ENCODE measurements at places on chromosomes 3 and 15.
A peak's percentile ranks its signal among the peaks of the same experiment; 100 is the strongest.

DNA sequence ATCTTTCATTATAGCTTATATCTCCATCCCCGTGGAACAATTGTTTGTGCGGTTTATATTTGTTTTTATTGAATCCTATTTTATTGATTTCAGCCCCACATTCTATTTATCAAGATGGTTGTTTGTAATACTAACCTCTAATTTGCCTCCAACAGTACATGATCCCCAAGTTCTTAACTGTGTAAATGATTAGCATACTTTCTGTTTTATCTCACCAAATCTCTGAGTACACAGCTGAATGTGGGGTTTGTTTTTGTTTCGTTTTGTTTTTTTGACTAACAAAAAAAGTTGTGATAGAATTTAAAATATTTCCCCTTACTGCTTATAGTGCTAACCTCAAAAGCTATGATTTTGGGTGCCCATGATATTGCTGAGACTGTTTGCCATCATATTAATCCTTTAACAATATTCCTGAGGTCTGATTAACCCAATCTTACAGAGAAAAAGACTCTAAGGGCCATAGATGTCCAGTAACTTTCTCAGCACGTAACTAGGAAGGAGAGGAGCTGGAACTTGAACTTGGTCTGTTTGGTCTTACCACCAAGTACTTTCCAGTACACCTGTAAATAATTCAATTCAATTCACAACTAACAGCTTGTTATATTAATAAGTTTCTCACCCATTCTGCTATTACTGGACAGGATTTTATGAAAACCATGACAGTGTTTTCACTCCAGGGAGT lies 789.8 kb downstream of the TUSC7 start:
- no peak for DNase-seq

GRCh38 chr3:125023833-125024555 lies 31.8 kb downstream of the HEG1 start:
- DNase-seq = no peak

DNA sequence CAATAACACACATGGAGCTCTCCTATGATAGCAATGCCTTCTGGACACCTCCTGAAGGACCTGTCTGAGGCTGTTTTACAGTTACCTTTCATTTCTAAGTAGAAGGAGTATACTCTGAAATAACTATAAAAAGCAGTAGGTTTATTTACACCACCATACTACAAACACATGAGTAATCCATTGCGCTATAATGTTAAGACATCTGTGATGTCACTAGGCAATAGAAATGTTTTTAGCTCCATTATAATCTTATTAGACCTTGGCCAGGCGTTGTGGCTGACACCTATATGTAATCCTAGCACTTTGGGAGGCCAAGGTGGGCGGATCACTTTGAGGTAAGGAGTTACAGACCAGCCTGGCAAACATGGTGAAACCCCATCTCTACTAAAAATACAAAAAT lies 24.7 kb downstream of the PXK start:
- no peak for DNase-seq

- DNase-seq = no peak
Observed at GRCh38 chr15:57782731-57783130, 76.2 kb downstream of the POLR2M start.

GRCh38 chr3:131432441-131432840 lies 50.9 kb downstream of the NUDT16 start:
- no peak for DNase-seq

DNA sequence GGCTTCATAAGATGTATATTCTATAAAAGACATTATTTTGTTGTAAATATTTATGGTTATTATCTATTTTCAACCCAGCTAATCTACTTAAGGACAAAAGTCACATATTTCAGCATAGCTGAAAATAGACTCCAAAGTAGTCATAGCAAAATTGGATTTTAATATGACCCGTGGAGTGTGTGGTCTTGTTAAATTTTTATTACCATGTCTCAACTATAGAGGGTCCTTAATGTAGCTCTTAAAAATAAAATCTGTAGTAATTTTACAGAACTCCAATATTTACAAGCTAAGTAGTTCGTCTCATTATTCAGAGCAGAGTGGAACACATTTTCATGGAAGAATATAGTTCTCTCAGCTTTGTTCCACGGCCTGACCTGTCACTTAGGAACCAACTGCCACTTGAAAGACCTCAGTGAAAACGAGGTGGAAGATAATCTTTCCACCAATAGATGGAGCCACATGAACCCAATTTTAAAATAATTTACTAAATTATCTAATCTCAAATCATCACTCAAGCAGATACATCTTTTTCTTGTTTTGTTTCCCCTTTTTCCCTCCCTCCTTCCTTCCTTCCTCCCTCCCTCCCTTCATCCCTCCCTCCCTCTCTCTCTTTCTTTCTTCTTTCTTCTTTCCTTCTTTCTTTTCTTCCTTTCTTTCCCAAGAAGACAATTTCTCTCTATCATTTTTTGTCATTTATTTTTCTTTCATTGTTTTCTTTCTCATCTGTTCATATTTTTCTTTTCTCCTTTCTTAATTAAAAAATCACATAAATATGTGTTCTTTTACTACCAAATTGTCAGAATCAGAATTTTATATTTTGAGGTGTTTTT lies 97.2 kb downstream of the CLDN1 start:
- DNase-seq = peak; percentile 9

GRCh38 chr3:164113371-164114332 lies 964.6 kb downstream of the SI start:
- no peak for DNase-seq

- no peak for DNase-seq
Observed at GRCh38 chr3:72082776-72083462, 298.0 kb upstream of the PROK2 start.

DNA sequence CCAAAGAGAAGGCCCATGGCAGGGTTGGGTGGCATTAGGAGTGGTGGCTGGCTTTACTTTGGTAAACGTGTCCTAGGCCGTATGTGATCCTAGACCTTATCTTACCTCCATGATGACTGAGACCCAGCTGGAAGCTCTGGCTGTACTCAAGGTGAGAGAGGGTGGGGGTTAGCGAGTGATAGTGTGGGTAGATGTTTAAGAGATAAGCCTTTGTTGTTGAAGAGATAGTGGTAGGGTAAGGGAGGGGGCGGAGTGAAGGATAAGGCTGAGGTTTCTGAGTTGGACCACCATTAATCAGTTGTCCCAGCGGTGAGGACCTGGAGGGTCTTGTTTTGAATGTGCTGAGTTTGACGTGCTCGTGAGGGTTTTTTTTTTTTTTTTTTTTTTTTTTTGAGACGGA lies 61.5 kb upstream of the ULK4 start:
- DNase-seq = no peak

GRCh38 chr15:91717811-91718210 lies 135.7 kb upstream of the SLCO3A1 start:
- DNase-seq = no peak

GRCh38 chr3:186207515-186207914 lies 98.6 kb upstream of the ETV5 start:
- DNase-seq = no peak
